ENCODE measurements at places on chromosomes 3 and 15. TPM values are rescaled to one million over a fixed set of nuclear protein-coding genes. Genes with fewer than 3 reads are reported as not detected.

The MAP2K1 gene
- 40.2 TPM for polyA plus RNA-seq

The PRSS50 gene
- polyA plus RNA-seq: 0.60 TPM

The ARHGAP31 gene
- polyA plus RNA-seq: 0.61 TPM

The DNAJC17 gene
- 77.6 TPM for polyA plus RNA-seq

The SNTN gene
- 0.70 TPM for polyA plus RNA-seq

The TMC3 gene
- 0.07 TPM for polyA plus RNA-seq

The DLEC1 gene
- 0.66 TPM for polyA plus RNA-seq

The B3GNT5 gene
- 5.1 TPM for polyA plus RNA-seq

The NOX5 gene
- polyA plus RNA-seq: not detected

The PRICKLE2 gene
- polyA plus RNA-seq: 1.1 TPM

The PYGO1 gene
- 0.18 TPM for polyA plus RNA-seq

The ANKRD34C gene
- polyA plus RNA-seq: not detected

The GPR149 gene
- not detected for polyA plus RNA-seq

The MORC1 gene
- not detected for polyA plus RNA-seq

The BFSP2 gene
- polyA plus RNA-seq: not detected

The NR1I2 gene
- 0.89 TPM for polyA plus RNA-seq

The MAN2C1 gene
- polyA plus RNA-seq: 31.4 TPM

The UCN2 gene
- not detected for polyA plus RNA-seq

The STXBP5L gene
- polyA plus RNA-seq: 6.0 TPM

The CMTM8 gene
- polyA plus RNA-seq: 22.2 TPM

The IL17RE gene
- 1.1 TPM for polyA plus RNA-seq

The A4GNT gene
- polyA plus RNA-seq: not detected

The WDR49 gene
- 1.4 TPM for polyA plus RNA-seq

The ITGB5 gene
- 63.6 TPM for polyA plus RNA-seq

The SLC25A26 gene
- 24.8 TPM for polyA plus RNA-seq

The C3orf33 gene
- polyA plus RNA-seq: 4.7 TPM

The LARP6 gene
- polyA plus RNA-seq: 18.0 TPM

The MST1R gene
- 1.8 TPM for polyA plus RNA-seq

The SLC51B gene
- not detected for polyA plus RNA-seq

The ADAMTS7 gene
- polyA plus RNA-seq: 11.6 TPM

The CD200R1 gene
- 0.18 TPM for polyA plus RNA-seq

The ROPN1B gene
- not detected for polyA plus RNA-seq

The ZNF385D gene
- polyA plus RNA-seq: 9.7 TPM

The SLC12A8 gene
- 6.9 TPM for polyA plus RNA-seq

The SMAD6 gene
- polyA plus RNA-seq: 1.6 TPM

The RBMS3 gene
- 4.4 TPM for polyA plus RNA-seq

The NECTIN3 gene
- 16.2 TPM for polyA plus RNA-seq

The CCDC39 gene
- 2.6 TPM for polyA plus RNA-seq

The MESP2 gene
- polyA plus RNA-seq: 0.68 TPM

The TARS3 gene
- polyA plus RNA-seq: 12.7 TPM

The DAPK2 gene
- 2.2 TPM for polyA plus RNA-seq

The CCDC54 gene
- not detected for polyA plus RNA-seq

The KLHL6 gene
- 0.05 TPM for polyA plus RNA-seq

The MASP1 gene
- polyA plus RNA-seq: 3.0 TPM

The CYP1A1 gene
- 0.16 TPM for polyA plus RNA-seq

The EFHB gene
- 1.4 TPM for polyA plus RNA-seq

The UTS2B gene
- not detected for polyA plus RNA-seq

The RBP2 gene
- not detected for polyA plus RNA-seq

The KIF7 gene
- polyA plus RNA-seq: 4.6 TPM

The GPR62 gene
- 0.42 TPM for polyA plus RNA-seq

The CNTN6 gene
- not detected for polyA plus RNA-seq

The GRAMD1C gene
- polyA plus RNA-seq: 3.6 TPM

The KBTBD8 gene
- 3.5 TPM for polyA plus RNA-seq

The CDCP1 gene
- 7.7 TPM for polyA plus RNA-seq

The MYO1E gene
- polyA plus RNA-seq: 70.7 TPM

The SLC15A2 gene
- polyA plus RNA-seq: 0.49 TPM

The SETD5 gene
- polyA plus RNA-seq: 132 TPM

The REC114 gene
- polyA plus RNA-seq: not detected

The RIOX2 gene
- polyA plus RNA-seq: 9.5 TPM

Measured in GM23338 (cell line).